ENCODE measurements at places on chromosomes 2 and 18. TPM values are rescaled to one million over a fixed set of nuclear protein-coding genes. Genes with fewer than 3 reads are reported as not detected.

DNA sequence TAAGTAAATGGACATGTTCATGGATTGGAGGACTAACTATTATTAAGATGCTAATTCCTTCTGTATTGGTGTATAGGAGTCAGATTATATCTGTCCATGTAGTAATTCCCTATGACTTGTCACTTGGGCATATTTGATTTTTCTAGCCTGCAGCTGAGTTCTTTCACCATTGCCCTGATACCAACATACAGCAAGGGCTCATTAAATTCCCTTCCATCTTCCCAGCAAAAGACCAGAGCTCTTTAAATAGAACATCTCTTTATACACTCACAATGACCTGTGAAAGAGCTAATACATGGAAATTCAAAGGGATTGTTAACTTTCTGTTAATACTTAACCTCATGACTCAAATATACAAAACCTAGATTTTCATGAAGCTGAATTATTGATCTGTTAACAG lies 492.3 kb upstream of the VRK2 start:
- H3K27ac ChIP-seq = no peak overlapping the region
- no peak overlapping the region for H3K4me3 ChIP-seq
- H3K36me3 ChIP-seq = no peaks in the 10 kb centered on the region
- no peaks in the 10 kb centered on the region for H3K27me3 ChIP-seq
- no peak for DNase-seq

DNA sequence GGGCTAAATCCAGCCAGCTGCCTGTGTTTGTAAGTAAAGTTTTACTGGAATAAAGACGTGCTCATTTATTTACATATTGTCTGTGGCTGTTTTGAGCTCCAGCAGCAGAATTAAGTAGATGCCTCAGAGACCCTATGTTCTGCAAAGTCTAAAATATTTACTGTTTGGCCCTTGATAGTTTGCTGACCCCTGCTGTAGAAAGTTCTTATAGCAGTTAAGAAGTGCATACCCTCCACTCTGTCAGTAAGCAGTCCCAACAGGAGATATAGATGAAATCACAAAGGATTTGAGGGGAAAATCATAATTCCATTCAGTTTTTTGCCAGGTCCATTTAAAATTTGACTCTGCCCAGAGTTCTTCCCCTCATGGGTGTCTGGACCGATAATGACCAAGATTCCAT lies 50.1 kb upstream of the ITM2C start:
- peaks cover 8% of the 10 kb centered on the region for H3K4me1 ChIP-seq
- H3K27me3 ChIP-seq = no peaks in the 10 kb centered on the region
- peak overlapping the region; percentile 61 for H3K27ac ChIP-seq

The CYP1B1 gene
- 24.3 TPM for total RNA-seq

The COL4A3 gene
- total RNA-seq = not detected

GRCh38 chr2:109028277-109028676 lies 39.3 kb upstream of the EDAR start:
- no peak overlapping the region for H3K4me3 ChIP-seq
- H3K27ac ChIP-seq = no peak overlapping the region
- peaks cover 3% of the 10 kb centered on the region for H3K36me3 ChIP-seq
- peaks cover 37% of the 10 kb centered on the region for H3K4me1 ChIP-seq

- DNase-seq = no peak
- no peaks in the 10 kb centered on the region for H3K4me1 ChIP-seq
- H3K27ac ChIP-seq = no peak overlapping the region
- peaks cover 6% of the 10 kb centered on the region for H3K27me3 ChIP-seq
- no peak overlapping the region for H3K4me3 ChIP-seq
- no peaks in the 10 kb centered on the region for H3K36me3 ChIP-seq
Observed at GRCh38 chr2:149715005-149715592, 127.5 kb upstream of the MMADHC start.

GRCh38 chr2:218880102-218880858 lies at the start of gene WNT10A:
Gene WNT10A, plus strand, starts transcription at chr2:218880852. Its CDS starts 144 bp downstream, at chr2:218880996.
- H3K36me3 ChIP-seq = peaks cover 1% of the 10 kb centered on the region
- peaks cover 53% of the 10 kb centered on the region for H3K27me3 ChIP-seq
- H3K27ac ChIP-seq = no peak within 1 kb of the TSS
- H3K4me1 ChIP-seq = peaks cover 61% of the 10 kb centered on the region

The EDAR gene
- 1.4 TPM for total RNA-seq

DNA sequence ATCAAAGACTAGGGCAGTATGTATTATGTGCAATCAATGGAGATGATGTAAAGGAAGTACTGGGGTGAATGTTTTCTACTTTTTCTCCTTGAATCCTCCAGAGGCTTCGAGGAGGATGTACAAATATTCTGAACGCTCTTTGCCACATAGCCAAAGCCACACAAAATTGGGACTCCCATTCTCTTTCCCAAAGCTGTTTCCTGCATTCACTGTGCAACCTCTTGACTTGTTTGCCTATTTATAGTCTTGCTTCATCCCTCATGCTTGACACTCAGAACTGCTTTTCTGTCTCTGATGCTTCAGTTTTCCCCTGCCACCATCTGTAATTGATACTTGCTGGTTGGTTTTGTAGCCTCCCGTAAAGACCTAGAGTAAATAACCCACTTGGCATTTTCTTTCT lies 208.2 kb upstream of the RBMS1 start:
- H3K4me3 ChIP-seq = no peak overlapping the region
- DNase-seq = no peak
- peaks cover 16% of the 10 kb centered on the region for H3K4me1 ChIP-seq
- no peaks in the 10 kb centered on the region for H3K27me3 ChIP-seq
- H3K36me3 ChIP-seq = no peaks in the 10 kb centered on the region

DNA sequence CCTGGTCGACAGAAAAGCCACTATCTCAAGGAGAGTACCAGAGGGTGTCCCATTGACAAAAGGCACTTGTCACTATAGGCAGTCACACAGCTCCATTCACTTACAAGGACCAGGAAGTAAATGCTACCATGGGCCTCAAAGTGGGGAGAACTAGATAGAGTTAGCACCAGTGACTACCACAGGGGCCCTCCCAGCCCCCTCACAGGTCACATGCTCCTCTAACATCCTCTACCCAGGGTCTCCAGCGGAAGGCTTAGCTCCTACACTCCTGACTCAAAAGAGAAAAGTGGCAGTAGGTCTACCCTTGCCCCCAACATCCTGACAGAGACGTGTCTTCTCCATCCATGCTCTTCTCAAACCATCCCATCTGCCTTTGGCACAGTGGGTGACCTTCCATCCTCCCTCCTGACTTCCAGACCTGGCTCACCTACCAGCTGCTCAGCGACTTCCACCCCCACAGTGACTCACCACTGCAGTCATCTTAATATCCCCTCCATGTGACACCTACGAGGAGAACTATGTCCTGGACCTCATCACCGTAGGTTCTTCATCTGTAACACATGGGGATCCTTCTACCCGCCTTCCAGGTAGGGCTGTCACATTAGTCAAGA lies 5.6 kb upstream of the DNMT3A start:
- H3K4me3 ChIP-seq = peak overlapping the region; percentile 60
- peaks cover 28% of the 10 kb centered on the region for H3K4me1 ChIP-seq
- H3K27ac ChIP-seq = peak overlapping the region; percentile 13
- no peaks in the 10 kb centered on the region for H3K27me3 ChIP-seq
- peak; percentile 70 for DNase-seq

All from activated T-cell treated with anti-CD3 and anti-CD28 coated beads, Interleukin-2, amount 50 U/mL, for 72 hours (primary cell).